ENCODE measurements at places on chromosomes 11 and 22. TPM values are rescaled to one million over a fixed set of nuclear protein-coding genes. Genes with fewer than 3 reads are reported as not detected.

INS gene
- total RNA-seq, result not detected

OR6T1 gene
- not detected for total RNA-seq

TMEM138 gene
- total RNA-seq, result 20.7 TPM

TRABD gene
- 36.3 TPM for total RNA-seq

GGT5 gene
- total RNA-seq, result 7.0 TPM

SLC7A4 gene
- not detected for total RNA-seq

GAB4 gene
- total RNA-seq, result not detected

CLMP gene
- 12.3 TPM for total RNA-seq

MS4A2 gene
- total RNA-seq, result not detected

MYOD1 gene
- not detected for total RNA-seq

CCDC73 gene
- total RNA-seq, result not detected

ZNF280B gene
- 0.28 TPM for total RNA-seq

ASCL2 gene
- not detected for total RNA-seq

STX3 gene
- 26.7 TPM for total RNA-seq

SPON1 gene
- not detected for total RNA-seq

ARHGAP42 gene
- 0.46 TPM for total RNA-seq

TRIM5 gene
- total RNA-seq, result 77.9 TPM

PCSK7 gene
- total RNA-seq, result 47.7 TPM

KBTBD4 gene
- 29.5 TPM for total RNA-seq

KCNQ1OT1 gene
- total RNA-seq, result 1.1 TPM

PHOX2A gene
- total RNA-seq, result not detected

DSCAML1 gene
- total RNA-seq, result not detected

MPPED2 gene
- total RNA-seq, result not detected

AP2A2 gene
- 26.3 TPM for total RNA-seq

MYBPC3 gene
- total RNA-seq, result not detected

CD3D gene
- total RNA-seq, result not detected

OR5B21 gene
- not detected for total RNA-seq

FBLN1 gene
- 0.13 TPM for total RNA-seq

CCT8L2 gene
- not detected for total RNA-seq

OR4A16 gene
- not detected for total RNA-seq

DNHD1 gene
- total RNA-seq, result 2.5 TPM

CCDC87 gene
- 0.21 TPM for total RNA-seq

BET1L gene
- 13.1 TPM for total RNA-seq

CHADL gene
- total RNA-seq, result 0.74 TPM

TRMT112 gene
- total RNA-seq, result 219 TPM

All from pulmonary artery endothelial cell (primary cell).